ENCODE measurements at places on chromosomes 13 and 19.
A peak's percentile ranks its signal among the peaks of the same experiment; 100 is the strongest.

DNA sequence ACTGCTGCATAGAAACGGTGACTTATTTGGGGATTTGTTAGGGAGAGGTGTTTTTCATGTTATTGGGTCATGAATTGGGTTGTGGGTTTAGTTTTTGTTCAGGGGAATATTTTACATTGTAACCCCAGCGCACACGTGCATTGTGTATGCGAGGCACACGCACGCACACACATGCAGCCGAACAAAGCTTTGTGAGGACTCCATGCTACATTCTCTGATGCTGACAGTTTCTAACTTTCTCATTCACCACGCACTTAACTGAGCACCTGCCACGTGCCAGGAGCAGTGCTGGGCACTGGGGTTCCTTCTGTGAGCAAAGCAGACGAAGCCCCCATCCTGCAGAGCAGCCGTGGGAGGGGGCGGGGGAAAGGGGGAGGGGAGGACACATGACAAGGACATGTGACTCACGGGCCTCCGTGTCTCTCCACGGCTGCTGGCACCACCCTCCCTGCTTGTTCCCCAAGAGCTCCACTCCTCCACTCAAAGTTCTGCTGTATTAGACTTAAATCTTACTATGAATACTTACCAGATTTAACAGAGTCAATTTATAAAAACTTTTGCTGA, 55.6 kb downstream of the SLC7A9 start:
- no peak for DNase-seq

DNA sequence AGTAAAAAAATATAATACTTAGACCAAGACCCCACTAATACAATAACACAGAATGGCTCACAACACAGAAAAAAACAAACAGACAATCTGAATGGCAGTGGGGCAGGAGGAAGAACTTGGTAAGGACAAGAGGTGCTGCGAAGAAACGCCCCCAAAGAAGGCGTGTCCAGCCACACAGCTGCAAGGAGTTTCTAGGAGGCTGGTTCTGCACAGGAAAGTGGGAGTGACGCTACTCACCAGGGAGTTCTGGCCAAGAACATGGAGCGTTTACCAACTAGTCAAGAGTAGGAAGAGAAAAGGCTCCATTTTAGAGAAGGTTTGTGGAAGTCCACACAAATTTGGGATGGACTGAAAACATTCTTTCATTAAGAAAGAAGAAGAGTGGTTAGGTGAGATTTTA, 95.3 kb upstream of the SLC15A1 start:
- DNase-seq, result peak; percentile 70

DNA sequence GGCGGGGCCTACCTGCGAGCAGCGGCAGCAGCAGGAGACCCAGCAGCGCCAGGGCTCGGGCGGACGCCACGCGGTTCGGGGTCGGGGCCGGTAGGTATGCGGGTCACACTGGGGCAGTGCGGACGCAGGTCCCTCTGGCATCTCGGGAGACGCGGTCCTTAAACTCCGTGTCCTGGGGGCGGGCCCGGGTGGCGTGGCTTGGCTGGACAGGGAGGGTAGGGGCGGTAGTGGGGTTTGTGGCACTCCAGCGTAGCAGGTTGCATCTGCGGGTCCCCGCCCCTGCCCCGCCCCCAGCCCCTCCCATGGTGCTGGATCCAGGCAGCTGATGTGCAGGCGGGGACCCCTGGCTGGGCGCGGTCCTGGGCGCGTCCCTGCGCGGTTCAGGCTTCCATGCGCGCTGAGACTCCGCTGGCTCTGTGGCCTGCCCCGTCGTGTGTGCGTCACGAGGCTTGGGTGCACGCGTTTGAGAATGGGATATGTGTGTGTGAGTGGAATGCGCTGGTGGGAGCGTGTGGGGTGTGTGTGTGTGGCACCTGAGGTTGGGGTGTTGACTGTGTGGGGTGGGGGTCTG, 96.1 kb downstream of the WTIP start:
- DNase-seq, result no peak

DNA sequence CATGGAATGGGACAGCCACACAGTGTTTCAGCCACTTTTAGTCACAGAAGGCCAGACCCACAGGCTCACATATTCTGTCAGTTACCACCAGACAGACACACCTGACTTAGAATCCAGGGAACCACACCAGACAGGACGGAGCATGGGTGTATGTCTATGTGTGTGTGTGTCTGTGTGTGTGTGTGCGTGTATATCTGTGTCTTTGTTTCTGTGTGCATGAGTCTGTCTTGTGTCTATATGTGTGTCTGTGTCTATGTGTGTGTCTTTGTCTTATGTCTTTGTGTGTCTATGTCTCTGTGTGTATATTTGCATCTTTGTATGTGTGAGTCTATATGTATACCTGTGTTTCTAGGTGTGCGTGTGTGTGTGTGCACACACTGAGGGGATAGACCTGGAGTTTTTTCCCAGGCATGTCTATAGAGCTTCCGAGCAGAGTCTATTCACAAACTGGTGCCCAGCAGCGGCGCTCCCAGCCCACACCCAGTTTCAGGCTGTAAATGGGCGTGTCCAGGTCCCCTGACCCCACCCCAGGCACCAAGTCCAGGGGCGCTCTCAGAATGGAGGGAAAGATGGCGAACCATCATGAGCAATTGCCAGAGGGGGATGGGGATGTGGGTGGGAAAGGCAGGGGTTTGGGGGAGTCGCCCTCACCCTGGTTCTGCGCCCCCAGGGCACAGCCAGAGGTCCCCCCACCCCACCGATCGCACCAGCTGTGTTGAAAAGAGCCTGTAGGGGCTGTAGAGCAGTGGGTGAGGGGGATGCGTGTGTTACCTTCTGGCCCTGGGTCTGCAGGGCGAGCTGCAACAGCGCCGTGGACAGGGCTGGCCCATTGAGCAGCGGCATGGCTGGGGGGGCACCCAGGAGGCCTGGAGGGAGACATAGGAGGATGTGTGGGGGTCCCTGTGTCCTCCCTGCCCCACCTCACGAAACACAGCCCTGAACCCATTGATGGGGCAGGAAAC, 6.3 kb upstream of the FDX2 start:
- DNase-seq, result no peak

GRCh38 chr13:41827507-41828213, 133.2 kb downstream of the VWA8 start:
- peak; percentile 23 for DNase-seq

GRCh38 chr13:24911133-24911908, 147.4 kb downstream of the RNF17 start:
- DNase-seq, result peak; percentile 85

- DNase-seq, result no peak
Measured at GRCh38 chr19:28831462-28831861, 381.5 kb downstream of the UQCRFS1 start.

DNA sequence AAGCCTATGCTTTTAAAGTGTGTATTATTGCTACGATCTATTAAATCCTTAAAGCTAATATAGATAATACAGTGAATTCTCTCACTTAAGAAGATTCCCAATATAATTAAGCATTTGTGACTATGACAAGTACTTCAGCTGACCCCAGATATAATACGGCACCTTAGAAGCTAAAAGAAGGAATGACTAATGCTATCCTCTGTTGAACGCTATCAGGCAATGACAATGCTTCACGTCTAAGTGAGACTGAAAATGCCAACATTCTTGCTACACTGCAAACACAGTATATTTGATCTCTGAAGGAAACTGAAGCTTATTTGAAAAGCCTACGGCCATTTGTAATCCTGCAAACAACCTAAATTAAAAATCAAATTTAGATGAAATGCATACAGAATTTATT, 19.7 kb downstream of the VWA8 start:
- no peak for DNase-seq

DNA sequence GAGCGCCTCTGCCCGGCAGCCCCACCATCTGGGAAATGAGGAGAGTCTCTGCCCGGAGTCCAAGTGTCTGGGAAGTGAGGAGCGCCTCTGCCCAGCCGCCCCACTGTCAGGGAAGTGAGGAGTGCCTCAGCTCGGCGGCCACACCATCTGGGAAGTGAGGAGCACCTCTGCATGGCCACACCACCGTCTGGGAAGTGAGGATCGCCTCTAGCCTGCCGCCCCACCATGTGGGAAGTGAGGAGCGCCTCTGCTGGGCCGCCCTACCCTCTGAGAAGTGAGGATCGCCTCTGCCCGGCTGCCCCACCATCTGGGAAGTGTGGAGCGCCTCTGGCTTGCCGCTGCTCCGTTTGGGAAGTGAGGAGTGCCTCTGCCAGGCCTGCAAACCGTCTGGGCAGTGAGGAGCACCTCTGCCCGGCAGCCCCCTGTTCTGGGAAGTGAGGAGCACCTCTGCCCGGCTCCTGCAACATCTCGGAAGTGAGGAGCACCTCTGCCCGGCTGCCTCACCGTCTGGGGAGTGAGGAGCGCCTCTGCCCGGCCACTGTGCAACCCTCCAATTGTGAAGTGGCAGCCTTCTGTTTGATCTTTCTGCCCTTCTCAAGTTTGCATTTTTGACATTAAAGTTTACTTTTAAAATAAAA, 60.8 kb upstream of the CEACAM21 start:
- DNase-seq, result no peak

GRCh38 chr13:74061926-74062595, 72.1 kb downstream of the KLF12 start:
- DNase-seq, result peak; percentile 51

DNA sequence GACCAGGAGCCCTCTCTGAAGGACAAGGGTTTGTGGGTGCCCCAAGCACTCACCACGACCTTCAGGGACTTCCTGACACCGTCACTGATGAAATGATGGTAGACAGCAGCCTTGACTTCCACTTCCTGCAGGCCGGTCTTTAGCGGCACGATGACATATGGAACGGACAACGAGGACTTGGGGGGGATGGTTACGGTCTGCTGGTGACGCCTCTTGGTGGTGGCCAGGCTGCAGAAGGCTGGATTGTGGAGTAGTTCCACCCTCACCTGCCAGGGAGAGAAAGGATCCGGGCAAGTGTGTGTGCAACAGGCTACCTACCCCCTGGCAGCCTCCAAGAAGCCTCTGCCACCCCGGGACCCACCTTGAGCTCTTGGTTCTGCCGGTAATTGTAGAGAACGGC, 23.2 kb downstream of the C3 start:
- DNase-seq, result peak; percentile 78

- DNase-seq, result peak; percentile 34
Measured at GRCh38 chr19:6718741-6719539, 1.5 kb downstream of the C3 start.

GRCh38 chr19:54164369-54165068, 5.0 kb upstream of the LENG1 start:
- peak; percentile 79 for DNase-seq

DNA sequence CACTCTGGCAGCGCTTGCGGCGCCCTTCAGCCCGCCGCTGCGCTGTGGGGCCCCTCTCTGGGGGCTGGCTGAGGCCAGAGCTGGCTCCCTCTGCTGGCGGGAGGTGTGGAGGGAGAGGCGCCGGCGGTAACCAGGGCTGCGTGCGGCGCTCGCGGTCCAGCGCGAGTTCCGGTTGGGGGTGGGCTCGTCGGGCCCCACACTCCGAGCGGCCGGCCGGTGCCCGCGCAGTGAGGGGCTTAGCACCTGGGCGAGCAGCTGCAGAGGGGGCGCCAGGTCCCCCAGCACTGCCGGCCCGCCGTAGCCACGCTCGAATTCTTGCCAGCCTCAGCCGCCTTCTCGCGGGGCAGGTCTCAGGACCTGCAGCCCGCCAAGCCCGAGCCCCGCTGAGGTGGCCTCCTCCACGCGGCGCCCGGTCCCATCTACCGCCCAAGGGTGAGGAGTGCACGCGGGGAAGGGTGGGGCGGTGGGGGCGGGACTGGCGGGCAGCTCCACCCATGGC, 879.0 kb upstream of the SLITRK5 start:
- DNase-seq, result no peak

DNA sequence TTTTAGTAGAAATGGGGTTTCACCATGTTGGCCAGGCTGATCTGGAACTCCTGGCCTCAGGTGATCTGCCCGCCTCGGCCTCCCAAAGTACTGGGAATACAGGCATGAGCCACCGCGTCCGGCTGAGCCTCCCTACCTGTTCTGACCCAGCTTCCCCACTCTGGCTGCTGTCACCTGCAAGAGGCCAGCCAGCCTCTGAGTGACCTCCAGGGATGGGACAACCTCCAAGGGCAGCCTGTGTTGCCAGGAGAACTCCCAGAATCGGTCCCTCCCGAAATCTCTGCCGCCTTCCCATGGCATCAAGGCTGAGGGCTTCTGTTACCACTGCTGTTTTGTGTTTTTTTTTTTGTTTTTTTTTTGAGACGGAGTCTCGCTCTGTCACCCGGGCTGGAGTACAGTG, 11.3 kb downstream of the CERS4 start:
- DNase-seq, result no peak

DNA sequence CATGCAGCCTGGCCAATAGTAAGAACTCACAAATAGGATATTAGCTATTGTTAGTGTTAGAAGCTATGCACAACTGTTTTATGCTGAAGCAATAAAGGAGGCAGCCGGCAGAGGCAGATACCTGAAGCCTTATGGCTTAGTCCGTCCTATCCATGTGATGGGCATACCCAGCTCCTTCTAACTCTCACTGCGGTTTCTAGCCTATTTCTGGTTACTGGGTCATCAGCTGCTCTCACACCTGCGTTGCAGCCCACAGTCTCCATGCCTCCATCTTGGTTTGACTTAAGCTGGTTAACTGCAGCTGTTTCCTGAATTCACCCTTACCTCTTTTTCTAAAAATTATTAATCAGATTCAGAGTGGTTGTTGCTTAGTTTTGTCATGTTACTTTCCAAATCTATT, 40.5 kb upstream of the CNMD start:
- no peak for DNase-seq

- no peak for DNase-seq
Measured at GRCh38 chr13:66353664-66354063, 876.5 kb downstream of the PCDH9 start.

DNA sequence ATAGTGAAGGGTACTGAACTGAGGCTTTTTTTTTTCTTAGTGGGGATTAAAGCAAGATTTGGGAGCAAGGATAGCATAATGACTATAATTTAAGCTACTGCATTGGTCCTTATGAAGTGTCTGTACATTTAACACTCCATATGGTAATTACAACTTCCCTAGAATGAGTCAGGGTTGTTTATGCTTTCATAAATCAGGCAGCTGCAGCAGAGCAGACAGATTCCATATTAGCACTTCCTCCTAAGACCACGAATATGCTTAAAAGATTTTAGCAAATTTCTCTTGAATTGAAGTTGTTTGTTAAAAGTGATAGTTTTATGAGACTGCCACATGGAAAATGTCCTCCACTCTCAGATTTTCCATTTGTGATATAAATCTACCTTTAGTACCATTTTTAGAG, 401.1 kb upstream of the SPRY2 start:
- peak; percentile 65 for DNase-seq

- DNase-seq, result peak; percentile 77
Measured at GRCh38 chr19:2775556-2776430, 7.3 kb downstream of the SGTA start.

DNA sequence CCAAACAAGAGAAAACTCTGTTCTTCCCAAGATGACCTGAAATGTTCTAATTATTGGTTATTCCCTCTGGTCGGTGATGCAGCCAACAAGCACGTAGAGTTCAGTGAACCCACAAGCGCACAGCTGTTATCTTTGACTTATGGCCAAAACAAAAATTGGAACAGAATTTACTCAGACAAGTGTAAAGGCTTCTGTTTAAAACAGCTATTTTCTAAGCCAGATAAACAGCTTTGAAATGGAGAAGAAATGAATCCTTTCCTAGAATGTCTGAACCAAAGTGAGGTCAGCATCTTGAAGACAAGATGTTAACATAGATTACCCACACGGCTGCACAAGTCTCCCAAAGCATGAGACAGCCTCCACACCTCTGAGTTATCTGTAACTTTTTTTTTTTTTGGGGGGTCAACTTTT, 669.2 kb downstream of the DIAPH3 start:
- DNase-seq, result no peak

- no peak for DNase-seq
Measured at GRCh38 chr13:49071341-49071937, 95.7 kb downstream of the FNDC3A start.

GRCh38 chr19:48844472-48844871, 8.2 kb upstream of the HSD17B14 start:
- DNase-seq, result peak; percentile 44
